ENCODE measurements at places on chromosomes 1 and 21.
A peak's percentile ranks its signal among the peaks of the same experiment; 100 is the strongest.

DNA sequence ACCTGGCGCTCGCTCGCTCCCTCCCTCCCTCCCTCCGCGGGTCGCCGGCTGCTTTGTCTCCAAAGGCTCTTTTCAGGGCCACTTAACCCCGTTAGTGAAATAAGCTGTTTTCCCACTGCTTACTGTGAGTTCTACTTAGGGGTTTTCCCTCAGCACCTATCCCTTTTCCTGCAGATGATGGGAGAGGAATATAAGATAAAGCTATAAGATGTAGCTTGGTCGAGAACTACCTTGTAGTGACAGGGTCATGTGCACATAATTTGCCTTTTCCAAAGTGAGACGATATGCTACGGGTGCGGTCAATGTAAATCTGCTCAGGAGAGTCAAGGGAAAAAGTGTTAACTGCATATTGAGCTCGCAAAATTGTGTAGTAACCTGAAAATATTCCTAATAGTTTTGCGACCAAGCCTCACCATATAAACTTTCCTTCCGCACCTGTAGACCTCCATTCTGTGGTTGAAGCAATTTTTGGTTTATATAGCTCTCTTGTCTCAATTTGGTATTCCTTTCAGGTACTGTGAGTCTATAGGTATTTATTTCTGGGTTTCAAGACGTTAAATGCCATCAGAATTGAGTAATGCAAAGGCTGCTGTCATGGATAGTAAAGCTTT is 55.8 kb upstream of the BOLA1 start:
- no peak for DNase-seq

GRCh38 chr1:6619045-6619444 is 5.5 kb downstream of the PHF13 start:
- DNase-seq, result no peak

DNA sequence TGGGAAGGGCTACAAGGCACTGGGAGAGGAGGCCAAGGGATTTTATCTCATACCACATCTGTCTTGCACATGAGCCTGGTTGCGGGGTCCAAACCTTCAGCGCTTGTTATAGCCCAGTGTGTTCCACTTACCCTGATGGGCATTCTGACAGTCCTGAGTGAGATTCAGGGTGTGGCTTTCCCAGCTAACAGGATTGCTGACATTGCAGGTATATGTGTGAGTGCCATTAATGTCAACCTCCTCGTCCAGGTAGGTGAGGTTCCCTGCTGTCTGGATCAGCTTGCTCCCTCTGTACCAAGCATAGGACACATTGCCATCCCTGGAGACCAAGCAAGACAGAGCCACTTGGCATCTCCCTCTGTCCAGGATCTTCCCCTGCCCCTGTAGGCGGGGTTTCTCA is 21.6 kb downstream of the CD244 start:
- no peak for DNase-seq

- DNase-seq, result no peak
These were observed 175.5 kb downstream of the DENND1B start for GRCh38 chr1:197599789-197600188.

- no peak for DNase-seq
These were observed 664.7 kb upstream of the NEGR1 start for GRCh38 chr1:72946903-72947499.

GRCh38 chr1:18861082-18861481 is 1.6 kb upstream of the TAS1R2 start:
- no peak for DNase-seq

DNA sequence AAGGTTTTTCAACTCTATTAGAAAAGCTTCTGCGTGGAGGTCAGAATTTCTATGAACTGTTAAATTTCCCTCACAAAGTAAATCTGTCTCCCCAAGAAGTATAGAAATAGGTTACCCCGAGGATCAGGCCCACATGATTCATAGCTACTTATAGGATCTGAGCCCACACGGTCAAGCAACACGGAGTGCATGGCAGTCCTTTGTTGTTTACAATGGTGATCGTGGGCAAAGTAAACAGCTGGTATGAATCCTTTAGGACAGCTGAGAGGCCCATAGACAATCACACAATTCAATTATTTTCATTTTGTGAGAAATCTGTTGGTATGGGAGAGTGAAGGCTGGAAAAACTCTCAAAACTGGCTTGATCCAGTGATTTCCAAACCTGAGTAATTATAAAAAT is 58.9 kb upstream of the RCOR3 start:
- DNase-seq, result no peak

DNA sequence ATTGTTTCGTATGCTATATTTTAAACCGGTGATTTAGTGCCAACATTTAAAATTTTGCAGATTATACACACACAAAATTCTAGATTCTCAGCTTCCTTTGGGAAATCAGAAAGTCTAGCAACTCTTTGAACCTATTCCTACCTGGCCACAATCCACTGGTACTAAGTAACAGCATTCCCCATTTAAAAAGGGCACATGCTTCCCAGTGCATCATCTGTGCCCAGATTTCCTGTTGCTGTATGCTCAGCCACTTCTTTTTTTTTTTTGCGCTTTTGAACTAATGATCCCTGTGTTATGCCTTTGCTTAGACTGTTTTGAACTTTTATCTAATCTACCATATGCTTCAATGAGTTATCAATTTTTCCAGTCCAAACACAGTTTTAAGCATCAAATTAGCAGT is 548.4 kb downstream of the PLPP3 start:
- no peak for DNase-seq

DNA sequence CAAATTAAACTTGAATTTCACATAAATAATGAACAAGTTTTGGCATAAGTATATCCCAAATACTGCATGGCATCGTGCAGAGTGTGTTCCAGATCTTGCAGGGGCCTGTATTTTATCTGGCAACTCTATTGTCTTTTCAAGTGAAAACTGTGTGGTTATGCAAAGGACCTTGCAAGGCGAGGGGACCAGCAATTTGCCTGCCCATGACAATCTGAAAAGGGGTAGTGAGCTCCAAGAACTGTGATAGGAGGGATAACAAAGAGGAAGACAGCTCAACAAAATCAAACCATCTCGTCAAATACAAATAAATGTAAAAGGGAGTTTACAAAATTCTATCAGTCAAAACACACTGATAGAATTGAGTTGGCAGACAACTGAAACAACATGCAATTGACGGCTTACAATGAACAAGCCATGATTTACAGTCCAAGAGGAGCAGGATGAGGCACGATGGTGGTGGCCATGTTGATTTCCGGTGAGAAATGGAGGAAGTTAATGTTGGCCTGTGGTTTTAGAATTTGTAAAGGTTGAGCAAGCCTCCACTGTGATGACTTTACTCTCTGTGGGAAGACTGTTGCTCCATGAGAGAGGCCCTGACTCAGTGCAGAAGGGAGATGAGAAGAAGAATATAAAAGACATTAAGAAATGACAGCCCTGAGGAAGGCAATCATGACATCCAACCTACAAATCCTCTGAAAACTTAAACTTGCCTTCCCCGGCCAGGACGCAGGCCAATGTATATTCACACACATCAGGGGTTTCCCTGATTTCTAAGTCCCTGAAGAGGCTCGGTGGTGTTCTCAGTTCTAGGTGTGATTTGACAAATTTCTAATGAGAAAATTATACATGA is 132.2 kb downstream of the ADSS2 start:
- no peak for DNase-seq

- DNase-seq, result peak; percentile 68
These were observed 36.1 kb upstream of the RGS1 start for GRCh38 chr1:192539297-192540092.

DNA sequence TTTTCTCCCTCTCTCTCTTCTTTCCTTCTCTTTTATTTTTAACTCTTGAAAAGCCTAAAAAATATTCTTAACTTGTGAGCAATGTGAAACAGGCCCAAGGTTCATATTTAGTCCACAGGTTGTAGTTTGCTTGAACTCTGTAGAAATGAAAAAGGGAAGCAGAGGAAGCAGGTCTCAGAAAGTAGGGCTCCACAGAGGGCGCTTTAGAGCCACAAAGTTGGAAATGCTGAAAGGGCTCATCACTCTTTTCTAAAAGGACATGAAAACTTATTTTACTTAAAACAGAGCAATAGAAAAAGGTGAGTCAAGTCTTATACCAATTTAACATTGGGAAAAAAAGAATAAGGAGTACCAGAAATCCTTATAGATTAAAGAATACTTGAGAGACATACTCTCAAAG is 247.0 kb downstream of the USP25 start:
- DNase-seq, result no peak

DNA sequence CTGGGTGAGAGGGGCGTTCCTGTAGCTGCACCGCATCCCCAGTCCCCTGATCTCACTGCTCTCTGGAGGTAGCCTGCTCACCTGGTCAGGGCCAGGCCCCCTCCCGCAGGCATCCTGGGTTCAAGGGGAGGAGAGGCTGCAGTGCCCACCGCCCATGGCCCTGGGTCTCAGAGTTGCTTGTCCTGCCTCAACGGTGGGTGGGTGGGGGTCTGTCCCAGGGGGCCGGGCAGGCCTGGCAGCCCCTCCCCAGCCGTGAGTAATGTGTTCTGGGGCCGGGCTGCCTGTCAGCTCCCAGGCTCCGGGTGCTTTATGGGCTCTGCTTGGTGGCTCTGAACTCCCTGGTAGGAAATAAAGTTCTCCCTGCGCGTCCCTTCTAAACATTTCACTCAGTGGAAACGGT is 126.9 kb downstream of the CASZ1 start:
- DNase-seq, result no peak

- no peak for DNase-seq
These were observed 3.0 kb upstream of the CEP350 start for GRCh38 chr1:179951383-179952144.

DNA sequence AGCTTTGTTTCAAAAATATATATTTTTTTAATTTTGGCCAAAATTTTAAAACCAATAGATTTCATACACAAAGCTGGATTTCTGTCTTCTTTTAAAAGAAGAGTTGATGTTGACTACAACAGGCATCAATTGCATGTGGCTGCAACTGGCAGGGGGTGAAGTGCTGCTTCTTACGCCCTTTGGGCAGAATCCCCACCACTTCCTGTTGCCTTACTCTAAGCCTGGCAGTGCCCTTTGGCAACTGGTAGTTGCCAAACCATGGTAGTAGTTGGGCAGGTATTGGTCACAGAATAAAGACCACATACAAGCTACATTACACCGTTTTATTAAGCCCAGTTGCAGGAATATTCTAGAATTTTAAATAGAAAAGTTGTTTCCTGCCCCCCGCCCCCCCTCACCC is 17.0 kb downstream of the LAMC2 start:
- DNase-seq, result no peak

GRCh38 chr1:201229095-201229494 is 38.5 kb downstream of the IGFN1 start:
- DNase-seq, result no peak

GRCh38 chr1:2372551-2373490 is 18.5 kb downstream of the MORN1 start:
- DNase-seq, result peak; percentile 42

DNA sequence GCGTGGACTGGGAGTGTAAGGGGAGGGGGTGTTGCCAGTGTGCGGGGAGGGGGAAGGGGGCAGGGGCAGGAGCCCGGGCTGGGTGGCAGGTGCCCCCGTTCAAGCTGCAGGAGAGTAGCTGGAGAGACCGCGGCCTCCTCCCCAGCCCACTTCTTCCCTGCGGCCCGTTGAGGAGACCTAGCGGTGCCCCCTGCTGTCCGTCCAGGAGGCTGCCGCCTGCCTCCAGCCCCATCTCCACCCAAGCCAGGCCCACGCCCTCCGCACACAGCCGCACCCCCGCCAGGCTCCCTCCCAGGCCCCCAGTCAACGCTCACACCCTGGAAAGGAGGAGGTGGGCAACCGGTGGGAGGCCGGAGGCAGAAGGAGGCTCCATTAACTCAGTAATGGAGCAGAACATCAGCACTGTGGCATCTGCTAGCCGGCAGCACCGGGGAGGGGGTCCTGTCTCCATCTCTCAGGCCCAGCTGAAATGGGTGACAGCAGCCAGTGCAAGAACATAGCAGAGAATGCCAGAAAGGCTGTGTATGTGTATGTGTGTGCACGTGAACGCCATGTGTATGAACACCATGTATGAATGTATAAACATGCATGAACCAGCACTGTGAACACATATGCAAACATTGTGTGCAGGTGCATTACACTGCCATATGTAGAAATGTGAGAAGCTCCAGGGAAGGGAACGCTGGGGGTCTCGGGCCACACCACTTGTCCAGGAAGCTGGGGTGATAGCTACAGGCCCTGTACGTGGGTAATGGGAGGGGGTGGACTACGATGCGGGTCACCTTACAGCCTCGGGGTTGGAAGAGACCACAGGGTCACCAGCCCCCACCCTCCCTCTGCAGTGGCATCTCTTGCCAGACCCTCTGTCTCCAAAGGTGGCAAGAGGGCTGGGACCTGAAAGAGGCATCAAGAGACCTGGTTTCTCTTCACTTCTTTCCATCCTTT is 84.6 kb downstream of the SYT2 start:
- DNase-seq, result peak; percentile 67

DNA sequence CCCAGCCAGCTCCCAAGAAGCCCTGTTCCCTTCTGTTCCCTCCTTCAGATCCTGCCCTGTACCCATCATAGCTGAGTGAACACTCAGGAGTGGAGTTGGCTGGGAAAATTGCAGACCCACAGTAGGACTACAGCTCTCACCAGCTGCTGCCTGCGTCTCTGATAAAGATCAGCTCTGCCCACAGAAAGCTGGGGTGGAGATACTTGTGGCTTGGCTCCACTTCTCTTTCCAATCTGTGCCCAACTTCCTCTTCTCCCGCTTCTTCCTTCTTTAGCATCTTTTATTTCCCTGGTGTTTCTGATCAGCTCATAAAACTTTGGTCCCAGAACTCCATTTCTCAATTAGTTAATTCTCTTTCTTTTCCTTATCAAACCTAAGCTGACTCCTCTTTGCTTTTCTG is 5.5 kb upstream of the CD1A start:
- DNase-seq, result no peak

DNA sequence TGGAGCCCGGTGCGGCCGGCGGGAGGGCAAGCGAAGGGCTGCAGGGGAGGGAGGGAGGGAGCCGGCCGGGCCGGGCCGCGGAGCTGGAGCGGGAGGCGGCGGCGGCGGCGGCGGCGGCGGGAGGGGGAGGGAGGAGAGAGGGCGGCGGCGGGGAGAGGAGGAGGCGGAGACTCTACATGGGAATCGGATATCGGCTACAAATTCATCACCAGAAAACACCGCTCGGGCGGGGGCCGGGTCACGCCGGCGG is at the start of gene AKT3:
AKT3 (minus strand) TSS at position 42 of the 250 bp plus-strand sequence. CDS start 7,073 bp downstream, outside the sequence.
- peak; percentile 20 for DNase-seq

Data from HTR-8/SVneo (cell line).